ENCODE measurements at places on chromosomes 16 and 17. TPM values are rescaled to one million over a fixed set of nuclear protein-coding genes. Genes with fewer than 3 reads are reported as not detected.

DNA sequence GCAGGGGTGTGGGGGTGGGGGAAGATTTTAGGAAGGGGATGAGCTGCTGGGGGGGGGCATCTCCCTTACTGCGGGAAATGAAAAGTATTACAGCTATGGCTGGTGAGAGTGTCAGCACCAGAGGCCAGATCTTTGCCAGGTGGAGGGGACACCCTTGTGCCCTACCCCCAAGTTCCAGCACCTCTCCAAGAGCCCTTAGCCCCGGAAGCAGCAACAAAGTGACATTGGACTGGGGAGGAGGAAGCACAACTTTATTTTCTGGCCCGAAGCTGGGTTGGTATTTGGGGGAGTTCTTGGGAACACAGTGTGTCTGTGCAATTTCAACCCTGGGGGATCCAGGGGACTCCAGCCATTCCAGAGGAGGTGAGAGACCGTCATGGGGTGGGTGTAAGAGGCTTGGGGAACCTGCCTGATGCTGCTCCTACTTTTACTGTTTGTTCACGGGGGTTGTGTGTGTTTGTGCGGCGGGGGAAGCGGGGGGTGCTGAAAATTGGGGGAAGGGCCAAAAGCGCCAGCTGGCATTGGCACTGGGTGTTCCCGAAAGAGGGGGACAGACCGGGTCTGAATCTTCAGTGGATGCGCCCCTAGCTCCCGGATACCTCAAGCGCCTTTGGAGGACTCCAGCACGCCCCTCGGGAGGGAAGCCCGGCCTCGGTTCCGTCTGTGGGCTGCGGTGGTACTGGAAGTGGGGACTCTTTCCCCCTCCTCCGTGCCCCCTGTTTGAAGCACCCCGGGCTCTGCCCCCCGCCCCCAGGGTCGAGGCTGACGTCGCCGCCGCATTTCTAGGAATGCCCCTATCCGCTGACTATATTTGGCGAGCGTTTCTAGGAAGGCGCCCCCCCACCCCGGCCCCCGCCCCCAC is 230.3 kb downstream of the MRTFB start:
- peak; percentile 27 for DNase-seq

- peak; percentile 64 for DNase-seq
Measured at GRCh38 chr17:46191322-46192188, 1.7 kb downstream of the KANSL1 start.

GRCh38 chr17:80279895-80280294 is 19.2 kb downstream of the RNF213 start:
- peak; percentile 80 for DNase-seq

GRCh38 chr16:66578651-66579531 is at the start of gene CMTM2:
CMTM2 (plus strand) TSS chr16:66579463; CDS start chr16:66579608, 145 bp downstream.
- peak; percentile 46 for DNase-seq

DNA sequence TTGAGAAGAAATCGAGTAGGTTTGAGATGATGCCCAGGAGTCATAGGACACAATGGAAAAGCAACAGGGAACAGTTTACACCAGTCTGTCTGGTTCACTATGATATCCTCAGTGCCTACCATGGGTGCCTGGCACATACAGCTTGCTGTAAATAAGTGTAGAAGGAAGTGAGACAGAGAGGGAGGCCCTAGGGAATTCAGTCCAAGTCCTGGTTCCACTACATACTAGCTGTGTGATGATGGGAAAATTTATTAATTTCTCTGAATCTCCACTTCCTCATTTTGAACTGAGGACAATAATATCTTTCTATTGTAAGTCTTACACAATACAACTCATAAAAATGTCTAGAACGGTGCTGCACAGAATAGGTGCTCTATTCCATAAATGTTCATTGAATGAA is 53.3 kb upstream of the LYRM9 start:
- peak; percentile 5 for DNase-seq

DNA sequence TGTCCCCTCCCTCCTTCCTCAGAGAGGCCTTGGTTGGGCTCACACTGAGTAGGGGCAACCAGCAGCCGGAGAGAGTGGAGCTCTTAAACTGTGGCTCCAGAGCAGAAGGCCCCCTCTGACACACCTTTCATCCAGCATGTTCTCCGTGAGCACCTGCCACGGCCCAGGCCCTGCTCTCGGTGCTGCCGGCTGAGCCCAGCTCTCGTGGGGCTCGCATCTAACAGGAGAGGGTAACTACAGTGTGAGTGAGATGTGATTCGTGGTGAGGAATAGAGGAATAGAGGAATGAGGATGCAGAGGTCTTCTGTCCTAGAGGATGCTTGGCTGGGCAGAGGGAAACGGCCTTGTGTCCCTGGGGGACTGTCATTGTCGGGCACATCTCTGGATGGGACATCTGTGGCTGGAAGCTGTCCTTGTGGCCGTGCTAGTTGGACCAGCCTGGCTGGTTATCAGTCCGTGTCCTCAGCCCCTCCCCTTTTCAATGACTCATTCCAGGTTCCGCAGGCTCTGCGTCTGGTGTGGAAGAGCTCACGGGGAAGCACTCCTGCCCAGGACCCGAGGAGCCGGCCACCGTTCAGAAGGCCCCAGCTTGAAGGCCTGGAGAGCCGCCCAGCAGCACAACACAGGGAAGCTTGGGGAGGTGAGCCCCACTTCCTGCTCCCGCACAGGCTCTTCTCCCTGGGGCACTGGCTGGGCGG is 11.9 kb upstream of the DNASE1 start:
- peak; percentile 71 for DNase-seq

DNA sequence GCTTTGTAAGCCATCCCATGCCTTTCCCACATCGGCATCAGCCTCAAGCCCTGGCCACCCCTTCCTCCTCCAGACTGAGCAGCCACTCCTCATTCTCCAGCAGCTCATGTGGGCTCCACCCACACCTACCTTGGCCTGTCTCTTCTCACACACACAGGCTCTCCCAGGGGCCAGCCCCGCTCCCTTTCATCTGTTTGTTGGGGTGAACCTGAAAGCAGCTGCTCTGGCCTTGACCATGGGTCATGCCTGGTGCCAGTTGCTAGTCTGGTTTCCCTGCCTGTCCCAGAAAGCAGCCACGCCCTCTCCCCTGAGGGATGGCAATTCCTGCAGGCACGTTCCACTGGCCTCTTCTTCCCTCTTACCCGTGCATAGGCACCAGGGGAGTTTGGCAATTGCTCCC is 11.4 kb upstream of the TMEM238L start:
- DNase-seq = no peak

GRCh38 chr16:48413272-48413671 is 28.1 kb upstream of the SIAH1 start:
- DNase-seq = no peak

DNA sequence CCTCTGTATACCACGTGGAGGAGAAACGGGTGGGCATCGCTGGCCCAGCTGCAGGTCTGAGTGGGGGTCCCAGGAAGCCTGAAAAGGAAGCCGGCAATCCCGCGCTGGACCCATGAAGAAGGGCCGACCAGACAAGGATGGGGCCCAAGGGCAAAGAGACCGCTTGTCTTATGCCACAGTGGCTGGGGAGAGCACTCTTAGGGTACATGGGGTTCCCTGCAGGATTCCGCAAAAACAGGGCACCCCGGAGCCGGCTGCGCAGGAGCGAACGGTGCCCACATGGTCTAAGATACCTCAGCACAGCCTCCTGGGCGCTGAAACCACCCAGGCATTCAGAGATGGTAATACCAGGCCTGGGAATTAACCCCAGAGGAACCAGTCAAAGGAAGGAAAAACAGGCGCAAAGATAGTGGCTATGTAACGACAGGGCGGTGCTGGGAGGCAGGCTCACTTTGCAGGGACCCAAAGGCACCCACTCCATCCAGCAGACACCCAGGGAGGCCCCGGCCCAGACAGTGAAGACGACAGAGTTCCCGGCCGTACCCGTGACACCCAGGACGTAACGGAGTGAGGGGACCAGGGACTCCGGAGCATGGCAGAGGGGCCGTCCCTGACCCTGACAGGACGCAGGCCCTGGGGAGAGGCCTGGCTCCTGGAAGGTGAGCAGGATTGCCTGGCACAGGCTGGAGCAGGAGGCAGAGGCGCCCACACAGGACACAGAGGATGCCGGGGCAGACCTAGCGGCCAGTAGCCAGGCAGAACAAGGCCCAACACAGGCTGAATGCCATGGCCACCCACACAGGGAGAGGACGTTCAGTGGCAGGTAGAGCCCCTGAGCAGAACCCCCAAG is 10.3 kb downstream of the PIEZO1 start:
- no peak for DNase-seq

SOX15 gene
- 0.14 TPM for total RNA-seq

PLCD3 gene
- 51.4 TPM for total RNA-seq

TK1 gene
- total RNA-seq = 170 TPM

CHST4 gene
- total RNA-seq = not detected

TMIGD1 gene
- total RNA-seq = not detected

OR1A1 gene
- total RNA-seq = not detected
